ENCODE measurements at places on chromosomes 12 and 14.

DNA sequence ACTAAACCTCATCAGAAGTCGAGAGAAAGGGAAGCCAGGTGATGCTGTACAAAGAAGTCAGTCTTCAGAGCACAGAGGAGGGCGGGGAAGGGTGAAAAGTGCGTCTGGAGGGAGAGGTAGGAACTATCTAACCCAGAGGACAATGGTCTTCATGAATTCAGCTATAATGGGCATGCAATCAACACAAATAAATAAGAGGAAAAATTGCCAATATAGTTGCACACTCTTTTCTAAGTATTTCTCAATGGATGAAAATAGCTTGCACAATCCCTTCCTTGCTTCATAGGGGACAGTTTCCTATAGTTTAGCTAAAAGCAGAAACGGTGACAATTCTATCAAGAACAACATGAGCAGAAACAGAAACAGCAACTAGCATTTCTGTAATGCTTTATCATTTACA is 931.2 kb downstream of the AACS start:
- DNase-seq: no peak

GRCh38 chr12:103930787-103931735 is 851 bp downstream of the HSP90B1 start:
- peak; percentile 36 for DNase-seq

DNA sequence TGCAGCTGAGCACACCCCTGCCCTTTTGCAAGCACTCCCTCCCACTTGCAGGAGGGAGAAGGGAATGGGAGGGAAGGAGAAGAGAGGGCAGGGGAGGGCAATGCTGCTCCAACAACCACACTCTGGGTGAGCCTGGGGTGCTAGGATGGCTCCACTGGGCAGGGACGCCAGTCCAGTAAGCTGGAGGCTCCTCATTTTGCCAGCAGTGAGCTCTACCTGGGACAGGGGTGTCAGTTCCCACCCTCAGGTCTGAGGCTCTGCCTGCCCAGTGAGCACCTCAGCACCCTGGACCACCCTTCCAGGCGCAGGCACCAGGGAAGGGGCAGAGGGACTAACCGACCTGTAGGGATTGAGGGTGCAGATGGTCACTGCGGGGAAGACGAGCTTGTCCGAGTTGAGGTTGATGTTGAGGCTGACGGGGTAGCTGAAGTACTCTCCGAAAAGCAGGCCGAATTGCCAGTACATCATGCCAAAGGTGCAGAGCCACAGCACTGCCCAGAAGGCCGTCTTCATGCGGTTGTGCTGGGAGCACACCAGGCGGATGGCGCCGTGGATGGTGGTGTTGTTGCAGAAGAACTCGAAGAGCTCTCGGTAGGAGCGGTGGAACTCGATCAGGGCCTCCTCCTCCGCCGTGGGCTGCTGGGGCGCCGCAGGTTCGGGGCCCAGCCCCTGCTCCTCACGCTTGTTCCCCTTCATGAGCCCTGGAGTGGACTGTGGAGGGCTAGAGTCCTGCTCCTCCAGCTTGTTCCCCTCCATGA is 1.2 kb downstream of the SCNN1A start:
- DNase-seq: no peak

DNA sequence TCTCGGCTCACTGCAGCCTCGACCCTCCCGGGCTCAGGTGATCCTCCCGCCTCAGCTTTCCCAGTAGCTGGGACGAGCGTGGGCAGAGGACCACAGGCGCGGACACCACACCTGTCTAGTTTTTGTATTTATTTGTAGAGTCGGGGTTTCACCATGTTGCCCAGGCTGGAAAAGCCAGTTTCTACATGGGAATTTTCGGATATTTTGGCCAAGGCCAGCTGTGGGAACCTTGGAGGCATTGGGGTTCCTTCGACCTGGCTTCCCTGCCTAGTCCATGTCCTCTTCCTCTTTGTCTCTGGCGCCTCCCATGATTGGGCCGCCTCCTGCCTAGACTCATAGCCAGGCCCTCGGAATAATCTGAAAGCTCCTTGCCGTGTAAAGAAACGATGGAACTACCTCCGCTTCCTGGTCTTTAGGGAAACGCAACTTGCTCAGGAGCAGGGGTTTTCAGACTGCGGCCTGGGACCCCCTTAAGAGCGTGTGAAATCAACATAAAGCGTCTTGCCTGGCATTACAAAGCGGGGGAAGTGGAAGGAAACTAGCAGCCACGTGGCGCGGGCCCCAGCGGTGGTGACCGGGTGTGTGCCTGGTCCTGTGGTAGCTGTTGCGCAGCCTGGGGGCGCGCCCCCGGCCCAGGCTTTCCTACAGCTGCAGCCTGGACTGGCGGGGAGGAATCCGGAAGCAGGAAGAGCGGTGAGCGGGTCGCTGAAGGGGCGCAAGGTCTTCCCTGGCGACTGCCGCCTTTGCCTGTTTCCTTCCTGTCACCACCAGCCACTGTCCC is 1.4 kb upstream of the HSP90AA1 start:
- DNase-seq: peak; percentile 17

DNA sequence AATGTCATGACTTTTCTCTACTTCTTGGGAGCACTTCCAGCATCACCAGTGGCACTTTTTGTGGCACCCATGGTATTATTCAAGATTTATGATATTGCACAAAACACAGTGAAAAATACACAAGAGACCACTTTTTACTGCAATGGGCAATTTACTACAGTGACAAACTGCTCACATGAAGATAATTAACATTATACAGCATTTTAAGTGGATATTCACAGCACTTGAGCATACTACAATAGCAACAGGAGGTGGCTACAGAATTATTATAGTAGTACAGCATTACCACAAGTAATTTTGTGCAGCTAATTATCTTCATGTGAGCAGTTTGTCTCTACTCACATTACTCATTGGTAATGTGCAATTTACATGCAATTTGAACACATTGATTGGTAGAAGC is 18.3 kb downstream of the IL26 start:
- no peak for DNase-seq

Measured in fibroblast of pulmonary artery (primary cell).